Stimulated activated CD4-positive, alpha-beta T cell treated with anti-CD3 and anti-CD28 coated beads, Interleukin-12 subunit alpha, Interleukin-12 subunit beta, amount 100 ng/mL, for 4 hours (primary cell): ENCODE measurements at places on chromosomes 4 and X.

DNA sequence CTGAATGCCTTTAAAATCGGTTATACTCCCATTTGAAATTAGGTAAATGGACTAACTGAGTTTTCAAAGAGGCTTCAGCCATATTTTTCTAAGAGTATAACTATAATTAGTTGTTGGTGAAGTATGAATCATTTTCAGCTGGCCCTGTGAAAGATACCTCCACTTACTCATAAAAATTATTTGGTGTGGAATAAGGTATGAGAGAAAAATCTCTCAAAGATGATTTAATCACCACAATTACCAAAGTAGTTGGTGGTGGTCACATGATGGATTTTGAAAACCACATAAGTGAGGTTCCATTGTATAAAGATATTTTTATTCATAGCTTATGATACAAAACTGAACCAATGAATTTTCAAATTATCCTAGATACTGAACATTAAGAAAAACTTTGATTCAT, 9.0 kb upstream of the KLHL2 start:
- no peak for DNase-seq

- DNase-seq, result no peak
Measured at GRCh38 chr4:140697709-140698560, 58.2 kb downstream of the TBC1D9 start.

GRCh38 chrX:151176231-151176750, at the start of gene GPR50:
TSS of gene GPR50 (plus strand) at chrX:151176584. CDS start at chrX:151176722, 138 bp downstream.
- DNase-seq, result no peak

GRCh38 chrX:68703846-68704245, 56.4 kb downstream of the STARD8 start:
- DNase-seq, result no peak

DNA sequence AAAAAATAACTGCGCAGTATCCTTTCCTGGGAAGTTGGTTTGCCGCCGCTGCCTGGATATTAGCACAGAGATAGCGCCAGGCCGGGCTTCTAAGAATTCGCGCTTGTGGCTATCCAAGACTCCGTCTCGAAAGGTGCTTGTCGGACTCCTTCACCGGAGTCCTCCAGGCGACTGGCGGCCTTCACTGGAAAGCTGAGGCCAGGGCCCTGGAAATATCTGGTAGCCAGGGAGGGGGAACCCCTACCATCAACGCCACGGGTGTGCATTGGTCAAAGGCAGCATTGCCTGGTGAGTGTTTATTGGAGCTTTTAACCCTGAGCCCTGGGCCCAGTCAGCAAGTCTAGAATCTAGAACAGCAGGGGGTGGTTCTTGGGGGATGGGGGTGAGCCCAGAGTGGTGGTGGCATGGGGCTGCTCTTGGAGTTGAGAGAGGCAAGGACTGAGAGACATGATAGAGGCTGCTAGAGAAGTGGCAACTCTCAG, 577 bp upstream of the PIM2 start:
- no peak for DNase-seq

DNA sequence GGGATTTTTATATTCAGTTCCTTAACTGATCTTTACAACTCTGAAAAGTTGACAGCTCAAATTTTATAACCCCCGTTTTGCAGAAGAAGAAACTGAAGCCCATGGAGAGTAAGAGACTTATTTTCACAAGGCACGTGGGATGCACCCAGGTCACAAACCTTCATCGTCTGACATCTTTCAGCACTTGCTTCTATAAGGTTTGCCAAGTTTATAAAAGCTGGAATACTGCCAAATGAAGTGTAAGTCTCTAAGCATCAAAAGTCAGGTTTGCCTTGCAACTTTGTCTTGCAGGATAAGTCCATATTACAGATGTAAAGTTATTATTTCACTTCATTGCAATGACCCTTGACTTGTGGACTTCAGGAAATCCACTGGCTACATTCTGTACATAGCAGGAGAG, 6.3 kb upstream of the KCNIP4 start:
- DNase-seq, result no peak
